ENCODE measurements at places on chromosomes 6 and 20.

GRCh38 chr6:108966855-108967755 lies 118.9 kb downstream of the ARMC2 start:
- peak; percentile 88 for DNase-seq

DNA sequence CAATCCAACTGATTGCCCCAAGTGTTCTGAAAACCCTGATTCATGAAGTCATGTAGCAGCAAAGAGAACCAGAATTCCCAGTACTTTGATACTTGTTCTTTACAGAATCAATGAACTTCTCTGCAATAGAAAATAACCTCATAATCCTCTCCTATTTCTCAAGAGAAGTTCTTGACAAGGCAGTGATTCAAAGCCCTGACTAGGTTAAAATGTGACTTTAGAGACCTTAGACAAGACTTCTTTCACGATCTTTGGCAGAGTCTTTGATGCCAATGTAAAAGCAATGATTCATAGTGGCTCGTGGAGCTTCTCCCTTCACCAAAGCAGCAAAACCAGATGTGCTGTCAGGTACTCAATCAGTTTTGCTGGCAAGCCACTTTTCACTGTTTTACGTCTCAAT lies 95.2 kb downstream of the CDK19 start:
- no peak for DNase-seq

- DNase-seq = no peak
These were observed 91.0 kb downstream of the KCNQ5 start for GRCh38 chr6:72712910-72713309.

GRCh38 chr20:47711046-47711752 lies 74.1 kb downstream of the SULF2 start:
- no peak for DNase-seq

- no peak for DNase-seq
These were observed 91.9 kb downstream of the TNFAIP3 start for GRCh38 chr6:137958811-137959565.

DNA sequence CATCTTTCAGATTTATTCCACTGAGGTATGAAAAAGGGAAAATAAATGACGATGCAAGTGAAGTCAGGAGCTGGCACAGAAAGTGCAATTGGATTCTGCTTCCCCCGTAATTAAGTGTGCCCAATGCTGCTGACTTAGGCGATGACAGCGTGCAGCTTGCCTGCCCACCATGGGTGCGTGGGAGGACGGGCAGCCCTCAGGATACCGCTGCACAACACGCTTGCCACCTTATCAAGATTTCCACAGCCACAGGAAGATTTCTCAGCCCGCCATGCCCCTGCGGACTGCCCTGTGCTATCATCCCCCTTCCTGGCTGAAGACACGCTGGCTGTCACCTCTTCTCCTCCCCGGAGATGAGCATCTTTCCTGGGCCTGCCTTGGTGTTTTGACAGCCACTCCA lies 103.3 kb upstream of the BACH2 start:
- DNase-seq = no peak

DNA sequence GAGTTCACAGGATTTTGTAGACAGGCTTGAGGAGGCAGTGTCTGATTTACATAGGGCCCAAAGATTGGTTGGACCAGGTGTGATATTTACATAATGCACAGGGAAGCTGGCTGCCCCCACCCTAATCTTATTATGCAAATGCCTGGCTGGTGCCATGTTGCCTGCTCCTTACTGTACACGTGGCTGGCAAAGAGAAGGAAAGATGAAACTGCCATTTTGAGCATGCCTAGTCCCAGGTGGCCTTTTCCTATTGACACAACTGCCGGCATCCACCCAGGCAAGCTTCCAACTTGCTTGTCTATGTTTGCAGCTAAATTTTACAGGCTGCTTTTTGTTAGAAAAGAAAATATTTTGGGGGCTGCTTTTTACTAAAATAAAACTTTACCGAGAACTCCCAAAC lies 174.6 kb downstream of the LMBRD1 start:
- no peak for DNase-seq

DNA sequence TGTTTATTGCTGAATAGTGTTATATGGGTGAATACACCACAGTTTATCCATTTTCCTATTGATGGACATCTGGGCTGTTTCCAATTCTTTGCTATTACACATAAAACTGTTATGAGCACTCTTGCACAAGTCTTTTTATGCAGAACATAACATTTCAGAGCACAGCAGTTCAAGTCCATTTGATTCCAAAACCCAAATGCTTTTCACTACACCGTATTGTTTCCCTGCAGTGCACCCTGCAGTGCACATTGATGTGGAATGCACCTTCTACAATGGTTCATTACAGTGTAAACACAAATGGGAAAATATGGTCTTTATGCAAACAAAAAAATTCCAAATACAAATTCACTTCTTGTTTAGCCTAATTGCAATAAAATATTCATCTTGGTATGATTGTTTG lies 3.6 kb upstream of the SLC2A12 start:
- DNase-seq = no peak

DNA sequence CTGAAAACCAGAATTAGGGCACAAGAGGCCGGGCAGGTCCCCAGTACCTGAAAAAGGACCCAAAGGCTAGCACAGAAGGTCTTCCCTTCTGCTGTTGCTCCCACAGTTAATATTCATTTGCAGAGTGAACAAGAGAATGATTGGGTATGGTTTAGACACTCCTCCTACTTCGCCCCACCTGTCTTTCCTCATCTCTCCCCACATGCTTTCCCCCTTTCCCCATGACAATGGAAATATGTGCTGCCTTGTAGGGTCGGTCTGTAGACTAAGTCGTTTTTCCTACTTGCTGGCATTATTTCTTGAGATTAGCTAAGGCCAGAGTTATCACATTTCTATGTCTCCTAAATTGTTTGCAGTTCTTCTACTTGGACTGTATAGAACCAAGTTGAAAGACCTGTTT lies 181.9 kb downstream of the PDE7B start:
- DNase-seq = no peak

DNA sequence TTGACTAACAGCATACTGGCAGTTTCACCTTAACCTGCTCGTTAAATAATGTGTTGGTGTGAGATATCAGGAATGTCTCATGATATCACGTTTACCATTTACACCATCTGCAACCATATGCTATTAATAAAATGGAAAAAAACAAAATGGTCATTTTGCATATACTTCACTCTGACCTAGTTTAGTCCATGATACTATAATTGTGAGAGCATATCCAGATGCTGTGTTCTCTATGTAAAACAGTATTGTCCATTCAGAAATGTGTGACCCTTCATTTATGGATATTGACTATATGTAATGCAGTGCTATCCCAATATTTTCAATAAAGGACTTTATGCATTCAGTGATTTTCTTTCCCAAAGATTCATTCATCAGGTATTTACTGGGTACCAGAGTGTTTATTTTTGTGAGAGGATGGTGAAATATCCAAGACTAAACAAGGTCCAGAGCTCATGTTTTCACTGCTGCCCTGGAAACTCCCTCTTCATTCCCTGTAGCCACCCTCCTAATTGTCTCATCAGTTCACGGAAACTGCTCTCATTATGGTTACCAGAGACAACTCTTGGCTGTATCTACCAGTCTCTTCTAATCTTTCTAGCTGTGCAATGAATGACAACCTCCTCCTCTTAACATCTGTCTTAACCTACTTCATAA lies 25.7 kb upstream of the HINT3 start:
- DNase-seq = no peak

DNA sequence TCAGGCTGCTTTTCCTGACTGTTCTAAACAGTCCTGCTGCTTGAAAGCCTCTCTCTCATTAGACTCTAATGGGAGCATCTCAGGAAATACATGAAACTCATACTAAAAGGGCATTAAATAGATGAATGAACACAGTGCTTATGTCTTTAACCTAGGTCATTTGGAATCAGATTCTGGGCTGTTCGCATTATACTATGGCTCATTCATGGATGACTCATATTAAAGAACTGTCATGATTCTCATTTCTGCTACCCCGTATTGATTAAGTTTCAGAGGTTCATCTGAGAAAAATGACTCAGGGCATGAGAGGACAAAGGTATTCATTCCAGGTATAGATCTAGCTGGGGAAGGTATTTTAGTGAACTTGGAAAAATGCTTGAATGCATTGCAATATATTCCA lies 335.5 kb downstream of the GJA1 start:
- DNase-seq = no peak

DNA sequence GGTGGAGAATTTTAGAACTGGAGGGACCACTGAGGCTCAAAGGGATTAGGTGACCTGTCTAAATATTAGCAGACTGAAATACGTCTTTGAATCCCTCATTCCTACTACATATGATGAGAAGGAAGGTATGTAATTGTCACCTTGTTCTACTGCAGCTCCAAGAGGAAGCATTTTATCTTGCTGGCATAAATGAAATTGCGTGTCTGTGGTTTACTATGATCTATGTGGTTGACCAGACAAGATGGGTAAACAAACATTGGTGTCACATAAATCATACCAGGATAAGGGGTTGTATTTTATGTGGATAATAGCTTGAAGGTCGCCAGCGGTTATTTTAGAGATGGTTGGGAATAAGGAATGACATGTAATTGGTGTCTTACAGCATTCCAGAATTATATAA lies 78.2 kb downstream of the LAMA4 start:
- no peak for DNase-seq

DNA sequence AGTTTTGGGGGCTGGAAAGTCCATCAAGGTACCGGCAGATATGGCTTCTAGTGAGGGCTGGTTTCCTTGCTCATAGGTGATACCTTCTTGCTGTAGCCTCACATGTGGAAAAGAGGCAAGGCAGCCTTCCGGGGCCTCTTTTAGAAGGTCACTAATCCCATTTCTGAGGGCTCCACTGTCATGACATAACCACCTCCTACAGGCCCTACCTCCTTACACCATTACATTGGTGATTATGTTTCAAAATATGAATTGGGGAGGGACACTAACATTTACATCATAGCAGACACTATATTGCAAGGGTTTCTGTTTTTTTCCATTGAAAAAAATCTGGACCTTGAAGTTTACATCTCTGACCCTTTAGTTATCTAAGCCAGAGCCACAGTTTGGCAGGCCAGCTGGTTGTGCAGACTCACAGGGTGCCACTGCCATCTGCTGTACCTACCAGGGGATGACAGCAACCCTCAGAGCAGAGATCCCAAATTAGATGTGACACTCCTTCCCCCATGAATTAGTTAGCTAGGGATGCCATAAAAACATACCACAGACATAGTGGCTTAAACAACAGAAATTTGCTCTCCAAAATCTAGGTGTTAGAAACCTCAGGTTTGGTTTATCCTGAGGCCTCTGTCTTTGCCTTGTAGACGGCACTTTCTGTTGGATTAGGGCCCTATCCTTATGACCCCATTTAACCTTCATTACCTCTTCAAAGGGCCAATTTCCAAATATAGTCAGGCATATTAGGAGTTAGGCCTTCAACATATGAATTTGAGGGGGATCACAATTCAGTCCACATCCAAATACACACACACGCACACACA lies 166.4 kb upstream of the RNF217 start:
- peak; percentile 48 for DNase-seq

GRCh38 chr6:41643899-41644269 lies 5.6 kb downstream of the MDFI start:
- no peak for DNase-seq

- DNase-seq = no peak
These were observed 1.3 kb upstream of the ASXL1 start for GRCh38 chr20:32356622-32357374.

DNA sequence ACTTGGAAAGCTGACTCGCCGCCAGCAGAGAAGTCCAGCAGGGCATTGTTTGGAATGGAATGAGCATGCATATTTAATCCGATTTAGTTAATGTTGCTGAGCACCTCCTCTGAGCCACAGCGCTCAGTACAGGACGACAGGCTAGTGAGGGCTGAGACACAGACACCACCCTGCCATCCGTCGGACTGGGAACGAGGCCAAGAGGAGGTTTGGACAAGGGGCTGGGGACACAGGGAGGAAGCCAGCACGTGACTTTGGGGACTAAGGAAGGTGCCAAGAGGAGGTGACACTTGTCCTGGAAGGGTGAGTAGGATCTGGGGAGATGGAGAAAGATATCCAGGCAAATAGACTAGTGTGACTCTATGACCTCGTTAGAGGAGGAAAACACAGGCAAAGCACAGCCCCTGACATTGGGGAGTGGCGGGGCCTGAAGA lies 152.5 kb upstream of the ECI2 start:
- no peak for DNase-seq

DNA sequence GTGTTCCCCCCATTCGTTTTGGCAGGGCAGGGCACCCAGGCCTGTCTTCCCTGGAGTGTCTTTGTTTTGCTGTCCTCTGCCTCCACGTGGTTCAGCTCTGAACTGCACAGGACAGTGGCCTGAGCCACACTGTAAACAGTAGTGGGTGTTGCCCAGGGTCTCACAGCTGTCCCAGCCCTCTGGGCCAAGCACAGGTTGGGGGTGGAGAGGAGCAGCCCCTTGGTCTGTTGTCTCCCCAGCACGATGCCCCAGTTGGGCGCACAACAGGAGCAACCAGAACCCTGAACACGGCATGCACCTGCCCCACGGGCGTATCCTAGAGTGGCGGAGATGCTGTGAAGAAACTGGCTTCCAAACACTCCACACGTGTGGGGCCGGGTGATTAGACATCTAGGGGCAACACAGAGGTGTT lies 14.4 kb downstream of the CCDC167 start:
- DNase-seq = no peak

DNA sequence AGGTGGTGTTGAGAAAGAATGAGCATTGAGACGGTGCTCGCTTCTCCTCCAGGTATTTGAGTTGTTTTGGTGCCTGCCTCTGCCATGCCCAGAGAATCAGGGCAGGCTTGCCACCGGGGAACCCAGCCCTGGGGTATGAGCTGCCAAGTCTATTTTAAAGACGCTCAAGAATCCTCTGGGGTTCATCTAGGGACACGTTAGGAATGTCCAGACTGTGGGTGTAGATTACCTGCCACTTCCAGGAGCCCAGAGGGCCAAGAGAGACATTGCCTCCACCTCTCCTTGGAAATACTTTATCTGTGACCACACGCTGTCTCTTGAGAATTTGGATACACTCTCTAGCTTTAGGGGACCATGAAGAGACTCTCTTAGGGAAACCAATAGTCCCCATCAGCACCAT lies 28.3 kb downstream of the SAYSD1 start:
- no peak for DNase-seq

GRCh38 chr6:20688710-20689500 lies 154.6 kb downstream of the CDKAL1 start:
- no peak for DNase-seq

DNA sequence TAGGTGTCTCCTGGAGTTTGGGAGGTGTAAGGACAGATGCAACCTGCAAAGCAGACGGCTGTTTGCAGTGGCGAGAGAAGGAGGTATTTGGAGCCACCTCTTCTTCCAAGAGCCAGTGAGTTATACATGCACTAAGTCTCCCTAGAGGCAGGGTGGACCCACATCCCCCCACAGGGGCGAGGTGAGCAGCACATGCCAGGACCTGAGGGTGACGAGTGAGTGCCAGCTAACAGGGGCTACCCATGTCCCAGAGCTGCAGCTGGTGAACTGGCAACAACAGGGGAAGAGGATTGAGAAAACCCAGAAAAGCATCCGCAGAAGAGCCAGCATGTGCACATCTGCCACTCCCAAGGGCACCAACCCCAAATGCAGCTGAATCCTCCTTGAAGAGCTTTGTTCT lies 95.1 kb downstream of the CD83 start:
- DNase-seq = no peak

All from ELF-1 (cell line).